ENCODE measurements at places on chromosomes 4 and X.

DNA sequence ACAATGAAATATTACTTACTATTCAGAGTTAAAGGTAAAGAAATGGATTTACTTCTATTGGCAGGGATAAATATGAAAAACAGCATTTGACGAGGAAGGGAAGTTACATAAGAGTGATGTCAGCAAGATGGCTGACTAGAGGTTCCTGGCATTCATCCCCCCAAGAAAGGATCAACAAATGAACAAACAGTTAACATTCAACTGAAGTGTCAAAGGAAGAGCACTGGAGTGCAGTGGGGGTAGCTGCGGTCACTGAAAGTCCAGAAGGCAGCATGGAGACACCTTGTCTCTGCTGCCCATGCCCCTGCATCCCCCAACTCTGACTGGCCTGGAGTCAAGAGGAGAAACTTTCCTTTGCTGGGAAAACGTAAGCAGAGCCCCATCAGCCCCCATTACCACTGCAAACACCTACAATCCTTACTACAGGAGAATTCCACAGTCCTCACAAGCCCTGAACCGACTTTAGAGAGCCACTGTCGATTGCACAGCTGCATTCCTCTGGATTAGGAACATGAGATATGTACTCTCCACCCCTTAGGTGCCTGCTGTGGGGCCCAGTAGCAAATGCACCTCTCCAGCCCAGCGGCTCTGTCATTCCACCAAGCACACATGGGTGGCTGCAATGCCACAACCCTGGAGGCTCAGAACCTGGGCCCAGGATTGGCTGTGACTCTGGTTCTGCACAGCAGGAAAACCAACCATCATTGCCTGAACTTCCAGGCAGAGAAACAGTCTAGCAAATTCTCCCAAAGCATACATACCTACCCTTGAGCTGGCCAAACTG lies 79.5 kb downstream of the CBR4 start:
- DNase-seq, result no peak

DNA sequence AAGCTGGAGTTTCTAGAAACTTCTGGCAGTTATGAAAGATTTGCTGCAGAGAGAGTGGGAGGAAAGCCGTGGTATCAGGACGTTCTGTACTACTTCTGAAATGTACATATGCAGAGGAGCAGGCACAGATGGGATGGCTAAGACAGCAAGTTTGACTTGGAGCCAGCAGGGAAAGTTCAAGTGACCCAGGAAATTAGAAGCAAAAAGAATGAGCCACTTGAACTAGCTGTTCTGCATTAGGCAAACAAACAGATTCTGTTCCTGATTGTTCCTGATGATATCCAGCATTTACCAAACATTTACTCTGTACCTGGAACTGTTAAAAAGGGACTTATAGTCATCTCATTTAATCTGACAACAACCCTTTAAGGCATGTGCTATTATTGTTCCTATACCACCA lies 41.4 kb upstream of the CXCL13 start:
- peak; percentile 91 for DNase-seq

GRCh38 chr4:87633243-87633642 lies 16.8 kb upstream of the DMP1 start:
- DNase-seq, result peak; percentile 49

DNA sequence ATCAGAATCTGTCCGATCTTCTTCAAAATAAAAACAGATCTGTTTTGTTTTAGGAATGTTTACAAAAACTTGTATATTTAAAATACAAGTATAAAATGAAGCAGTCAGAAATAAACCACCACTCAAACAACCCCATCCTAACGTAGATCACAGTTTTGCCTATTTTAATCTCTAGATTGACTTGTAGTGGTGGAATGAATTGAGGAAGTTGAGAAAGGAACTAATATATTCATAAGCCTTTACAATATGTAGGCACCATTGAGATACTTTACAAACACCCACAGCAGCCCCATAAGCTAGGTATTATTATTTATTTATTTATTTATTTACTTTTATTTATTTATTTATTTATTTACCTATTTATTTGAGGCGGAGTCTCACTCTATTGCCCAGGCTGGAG lies 52.3 kb upstream of the KLF3 start:
- DNase-seq, result no peak

GRCh38 chr4:105352826-105353225 lies 121.0 kb downstream of the PPA2 start:
- DNase-seq, result peak; percentile 31

- no peak for DNase-seq
Observed at GRCh38 chr4:54363037-54363436, 133.9 kb downstream of the PDGFRA start.

- no peak for DNase-seq
Observed at GRCh38 chr4:1279253-1279652, 10.4 kb upstream of the MAEA start.

Measured in amniotic epithelial cell (primary cell).